ENCODE measurements at places on chromosomes 6 and 20.

- DNase-seq, result no peak
Observed at GRCh38 chr20:50601511-50602431, 89.6 kb downstream of the RIPOR3 start.

DNA sequence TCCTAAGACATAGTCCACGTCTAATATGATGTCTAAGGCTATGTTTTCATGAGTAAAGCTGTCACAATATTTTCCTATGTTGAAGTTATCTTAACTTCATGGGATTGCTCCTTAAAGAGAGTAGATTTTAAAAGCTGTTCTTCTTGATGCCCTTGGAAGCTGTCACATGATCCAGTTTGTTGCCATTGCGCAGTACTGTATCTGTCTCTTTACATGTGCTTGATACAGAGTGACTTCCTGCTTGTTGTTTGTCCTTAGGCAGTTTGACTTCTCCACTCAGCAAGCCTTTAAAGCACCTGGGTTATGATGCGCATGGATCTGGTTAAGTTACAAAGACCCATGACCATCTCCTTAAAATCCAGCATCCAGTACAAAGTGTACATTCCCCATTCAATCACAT is 85.4 kb downstream of the CDYL start:
- no peak for DNase-seq

GRCh38 chr20:23248461-23248882 is 102.1 kb upstream of the NXT1 start:
- DNase-seq, result no peak

GRCh38 chr6:14231501-14232280 is 114.1 kb downstream of the CD83 start:
- no peak for DNase-seq

DNA sequence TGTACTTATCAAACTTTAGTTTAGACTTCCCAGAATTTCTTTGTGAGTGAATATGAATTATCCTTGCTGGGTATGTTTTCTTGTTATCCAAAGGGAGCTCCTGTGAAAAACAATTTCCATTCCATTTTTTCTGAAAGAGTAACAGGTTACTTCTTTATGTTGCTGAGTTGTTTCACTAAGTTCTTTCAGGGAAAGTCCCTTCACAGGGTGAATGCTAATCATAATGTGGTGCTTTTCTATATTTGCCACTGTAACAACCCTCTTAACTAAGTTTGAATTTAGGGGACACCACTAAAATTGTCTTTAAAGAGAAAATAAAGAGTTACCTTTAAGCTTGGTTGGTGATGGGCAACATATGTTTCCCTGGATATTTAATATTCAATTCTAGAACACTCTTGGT is 79.4 kb downstream of the THEMIS start:
- no peak for DNase-seq

- DNase-seq, result no peak
Observed at GRCh38 chr6:49202924-49203536, 260.0 kb downstream of the MMUT start.

DNA sequence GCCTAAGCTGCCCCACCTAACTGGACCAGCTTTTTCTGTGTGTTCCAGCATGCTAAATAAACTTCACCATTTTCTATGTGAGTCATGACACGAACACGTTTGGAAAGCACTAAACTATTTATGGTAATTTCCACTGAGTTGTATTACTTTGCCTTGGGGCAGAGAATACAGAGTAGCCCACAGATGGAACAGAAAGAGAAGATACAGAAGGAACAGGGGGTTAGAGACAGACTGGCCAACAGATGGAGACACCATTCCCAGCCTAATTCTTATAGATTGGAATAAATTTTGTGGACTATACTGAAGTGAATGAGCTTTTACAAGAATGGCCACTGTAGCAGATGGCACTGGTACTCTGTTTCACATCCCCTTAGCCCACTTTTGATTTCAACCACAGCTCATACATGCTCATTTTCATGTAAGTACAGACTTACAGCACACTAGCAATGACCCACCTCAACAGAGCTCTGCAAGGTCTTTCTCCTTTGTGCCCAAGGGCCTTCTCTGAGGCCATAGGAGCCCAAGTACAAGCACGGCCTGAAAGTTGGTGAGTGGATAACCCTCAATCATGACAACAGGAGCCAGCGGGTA is 13.1 kb upstream of the NT5DC1 start:
- DNase-seq, result peak; percentile 69

DNA sequence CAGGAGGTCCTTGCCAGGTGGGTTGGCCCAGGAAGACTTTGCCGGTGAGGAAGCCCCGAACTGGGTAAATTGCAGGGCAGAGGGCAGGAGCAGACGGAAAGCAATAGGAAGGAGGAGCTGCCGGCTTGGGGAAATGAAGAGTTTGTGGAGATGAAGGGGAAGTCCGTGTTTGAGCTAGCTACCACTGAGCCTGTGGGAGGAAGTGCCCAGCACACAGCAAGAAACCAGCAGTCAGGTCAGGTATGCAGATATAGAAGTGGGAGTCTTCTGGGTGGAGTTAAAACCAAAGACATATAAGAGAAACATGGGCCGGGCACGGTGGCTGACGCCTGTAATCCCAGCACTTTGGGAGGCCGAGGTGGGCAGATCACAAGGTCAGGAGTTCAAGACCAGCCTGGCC is 34.7 kb downstream of the CD24 start:
- no peak for DNase-seq

DNA sequence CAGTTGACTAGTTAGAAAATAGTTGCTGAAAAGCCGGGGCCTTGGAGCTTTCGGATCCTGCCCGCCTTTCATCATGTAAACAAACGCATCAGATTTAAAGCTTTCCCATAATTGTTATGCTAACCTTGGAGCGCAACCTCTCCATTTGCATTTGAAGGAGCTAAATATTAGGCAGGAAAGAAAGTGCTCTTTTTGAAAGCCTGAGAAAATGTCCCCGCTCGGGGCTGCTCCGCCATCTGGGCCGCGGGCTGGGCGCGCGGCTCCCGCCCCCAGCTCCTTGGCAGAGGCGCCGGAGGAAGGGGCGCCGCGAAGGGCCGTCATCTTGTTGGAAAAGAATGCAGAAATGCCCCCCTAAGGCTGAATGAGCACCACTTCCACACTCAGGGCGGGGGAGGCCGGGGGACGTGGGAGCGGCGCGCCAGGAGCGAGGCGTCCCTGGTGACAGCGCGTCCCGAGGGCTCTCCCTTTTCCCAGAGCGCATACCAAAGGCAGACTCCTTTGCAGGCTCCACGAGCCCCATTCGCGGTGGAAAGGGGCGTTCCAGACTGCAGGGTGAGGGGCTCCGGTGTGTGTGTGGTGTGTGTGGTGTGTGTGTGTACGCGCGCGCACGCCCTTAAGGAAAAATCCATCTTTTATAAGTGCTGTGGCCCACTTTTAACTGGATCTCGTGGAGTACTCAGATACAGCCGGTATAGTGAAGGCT is 145.6 kb upstream of the ID4 start:
- peak; percentile 17 for DNase-seq

GRCh38 chr6:109318328-109318876 is 63.9 kb downstream of the CD164 start:
- DNase-seq, result peak; percentile 10

GRCh38 chr6:38871741-38872568 is 156.8 kb downstream of the DNAH8 start:
- DNase-seq, result no peak

- DNase-seq, result no peak
Observed at GRCh38 chr20:5882166-5882565, 68.2 kb downstream of the TRMT6 start.

- no peak for DNase-seq
Observed at GRCh38 chr20:57783196-57783595, 73.4 kb upstream of the PMEPA1 start.

- DNase-seq, result no peak
Observed at GRCh38 chr6:142802124-142802523, 142.9 kb downstream of the HIVEP2 start.

GRCh38 chr6:12150812-12151432 is 138.8 kb downstream of the HIVEP1 start:
- no peak for DNase-seq

GRCh38 chr6:4350567-4351519 is 215.5 kb upstream of the ECI2 start:
- no peak for DNase-seq

- no peak for DNase-seq
Observed at GRCh38 chr6:44065443-44066140, 61.7 kb downstream of the MRPL14 start.

- DNase-seq, result no peak
Observed at GRCh38 chr6:21666853-21667681, 73.5 kb downstream of the SOX4 start.

- no peak for DNase-seq
Observed at GRCh38 chr20:10221021-10221420, 2.4 kb downstream of the SNAP25 start.

GRCh38 chr6:38968702-38969149 is 79.9 kb upstream of the GLP1R start:
- no peak for DNase-seq

- no peak for DNase-seq
Observed at GRCh38 chr20:37971561-37972127, 61.6 kb downstream of the TTI1 start.

GRCh38 chr6:170167657-170168159 is 123.2 kb downstream of the DLL1 start:
- DNase-seq, result no peak

GRCh38 chr6:48426636-48427035 is 315.6 kb upstream of the PTCHD4 start:
- DNase-seq, result no peak

- no peak for DNase-seq
Observed at GRCh38 chr6:151911401-151911800, 103.9 kb downstream of the ESR1 start.
